LoVo (cell line): ENCODE measurements at places on chromosomes 3 and 15.

- no peak for DNase-seq
Measured at GRCh38 chr3:24323272-24323671, 171.4 kb downstream of the THRB start.

- DNase-seq = no peak
Measured at GRCh38 chr3:6448011-6448410, 412.9 kb upstream of the GRM7 start.

GRCh38 chr15:90957031-90957790, 2.5 kb downstream of the RCCD1 start:
- no peak for DNase-seq

DNA sequence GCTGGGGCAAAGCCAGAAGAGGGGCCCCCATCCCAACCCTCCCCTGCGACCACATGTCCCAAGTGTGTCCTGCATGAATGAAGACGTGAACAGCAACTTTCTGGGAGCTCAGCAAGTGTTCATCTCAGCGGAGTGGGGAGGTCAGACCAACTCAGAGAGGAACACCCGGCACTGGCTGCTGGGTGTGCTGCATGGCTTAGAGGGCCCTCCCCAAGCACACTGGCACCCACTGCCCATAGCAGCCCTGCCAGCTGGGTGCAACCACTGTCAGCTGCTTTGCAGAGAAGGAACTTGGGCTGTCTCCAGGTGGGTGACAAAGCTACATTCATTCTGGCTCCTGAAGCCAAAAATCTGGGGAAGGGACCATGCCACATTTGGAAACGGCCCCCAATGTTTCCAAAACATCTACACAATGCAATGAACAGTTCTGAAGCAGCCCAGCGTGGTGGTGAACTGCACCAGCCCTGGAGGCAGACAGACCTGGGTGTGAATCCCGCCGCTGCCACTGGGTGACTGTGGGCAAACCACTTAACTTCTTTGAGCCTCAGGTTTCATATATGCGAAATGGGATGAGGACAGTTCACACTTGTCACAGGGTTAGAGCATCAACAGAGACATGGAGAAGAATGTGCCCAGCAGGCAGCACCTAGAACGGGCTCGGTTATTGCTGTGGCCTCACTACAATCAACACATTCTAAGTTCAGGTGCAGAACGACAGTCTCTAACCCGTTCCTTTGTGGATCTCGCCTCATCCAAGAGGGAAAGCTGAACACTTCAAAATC, 145.4 kb downstream of the NUP210 start:
- DNase-seq = no peak

DNA sequence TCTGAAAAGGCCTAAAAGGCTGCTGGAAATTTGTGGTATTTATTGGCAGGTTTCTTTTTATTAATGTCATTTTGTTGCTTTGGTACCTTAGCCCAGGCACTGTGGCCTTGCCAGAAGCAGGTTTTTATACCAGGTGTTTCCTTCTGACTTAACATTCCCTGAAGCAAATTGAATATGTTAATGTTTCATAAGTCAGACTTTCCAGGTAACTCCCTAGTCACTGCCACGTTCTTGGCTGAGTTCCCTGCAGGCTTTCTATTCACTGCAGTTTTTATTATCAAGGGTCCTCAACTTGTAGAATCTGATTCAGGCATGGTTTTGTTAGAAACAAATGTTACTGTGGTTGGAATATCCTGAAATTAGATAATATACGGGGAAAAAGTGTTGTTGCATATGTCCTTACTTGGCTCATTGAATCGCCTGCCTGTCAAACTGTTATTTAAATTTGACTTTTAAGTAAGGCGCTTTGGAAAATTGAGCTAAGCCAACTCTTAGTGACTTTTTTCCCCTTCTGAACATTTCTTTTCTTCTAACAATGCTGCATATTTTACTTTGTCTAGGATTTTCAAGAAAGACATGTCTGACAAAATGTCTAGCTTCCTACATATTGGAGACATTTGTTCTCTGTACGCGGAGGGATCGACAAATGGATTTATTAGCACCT, 22.9 kb downstream of the ITPR1 start:
- no peak for DNase-seq

DNA sequence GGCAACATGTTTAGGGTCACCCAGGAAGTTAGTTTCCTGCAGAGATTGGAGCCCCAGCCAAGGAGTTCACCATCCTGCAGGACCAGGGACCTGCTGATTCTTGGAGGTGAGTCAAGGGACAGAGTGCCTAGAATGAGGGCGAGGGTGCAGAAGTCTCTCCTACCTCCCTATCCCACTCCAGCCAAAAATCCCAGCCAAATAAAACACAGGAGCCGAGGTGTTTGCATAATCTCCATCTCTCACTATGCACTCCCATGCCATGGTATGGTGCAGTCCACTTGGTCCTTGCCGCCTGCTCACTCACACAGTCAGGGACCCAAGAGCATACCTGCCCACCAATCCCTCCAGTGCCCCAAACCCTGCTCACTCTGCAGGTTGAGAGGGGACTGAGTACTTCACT, 294.2 kb downstream of the UACA start:
- no peak for DNase-seq

- DNase-seq = no peak
Measured at GRCh38 chr15:22949074-22949547, 31.1 kb downstream of the CYFIP1 start.

DNA sequence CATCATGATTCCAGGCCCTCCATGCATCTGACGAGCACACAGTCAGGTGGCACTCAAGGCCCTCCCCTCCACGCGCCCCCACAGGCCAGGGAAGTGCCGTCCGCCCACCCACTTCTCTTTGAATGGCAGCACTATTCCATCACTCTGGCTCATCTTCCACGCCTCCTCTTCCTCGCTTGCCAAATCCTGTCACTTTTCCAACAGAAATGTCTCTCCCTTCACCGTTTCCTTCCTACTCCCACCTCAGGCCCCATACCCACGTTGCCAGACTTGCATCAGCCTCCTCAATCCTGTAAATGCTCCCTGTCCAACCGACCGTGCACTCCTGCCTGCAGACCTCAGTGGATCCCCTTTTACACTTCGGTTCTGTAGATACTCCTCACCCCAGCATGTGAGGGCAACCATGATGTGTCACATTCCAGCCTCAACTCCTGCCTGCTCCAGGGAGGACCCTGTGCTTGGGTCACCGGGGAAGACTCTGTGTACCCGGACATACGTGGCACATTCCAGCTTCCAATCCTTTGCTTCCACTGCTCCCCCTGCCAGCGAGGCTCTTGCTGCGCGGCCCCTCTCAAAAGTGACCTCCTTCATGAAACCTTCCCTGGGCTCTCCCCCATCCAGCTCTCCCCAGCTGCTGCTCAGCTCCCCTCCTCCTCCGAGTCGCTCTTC, 29.6 kb downstream of the ADCY5 start:
- no peak for DNase-seq

DNA sequence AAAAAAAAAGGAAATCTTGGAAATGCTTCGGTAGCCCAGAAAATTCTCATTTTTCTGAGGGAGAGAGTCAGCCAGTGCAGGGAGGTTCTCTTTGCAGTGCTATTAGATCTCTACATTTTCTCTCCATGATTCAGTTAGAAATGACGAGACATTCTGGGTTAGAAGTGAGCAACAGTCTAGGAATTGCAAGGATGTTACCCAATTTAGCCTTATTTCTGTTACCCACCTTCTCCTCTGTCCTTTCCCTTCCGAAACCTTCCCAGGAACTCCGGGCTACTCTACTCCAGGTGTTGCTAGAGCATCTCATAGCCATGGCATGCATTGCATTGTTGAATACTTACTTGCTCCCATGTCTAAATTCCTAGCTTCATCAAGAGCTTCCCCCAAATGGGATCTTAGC, 106.8 kb downstream of the EDEM1 start:
- DNase-seq = no peak

GRCh38 chr3:173892547-173892946, 495.0 kb downstream of the NLGN1 start:
- no peak for DNase-seq

DNA sequence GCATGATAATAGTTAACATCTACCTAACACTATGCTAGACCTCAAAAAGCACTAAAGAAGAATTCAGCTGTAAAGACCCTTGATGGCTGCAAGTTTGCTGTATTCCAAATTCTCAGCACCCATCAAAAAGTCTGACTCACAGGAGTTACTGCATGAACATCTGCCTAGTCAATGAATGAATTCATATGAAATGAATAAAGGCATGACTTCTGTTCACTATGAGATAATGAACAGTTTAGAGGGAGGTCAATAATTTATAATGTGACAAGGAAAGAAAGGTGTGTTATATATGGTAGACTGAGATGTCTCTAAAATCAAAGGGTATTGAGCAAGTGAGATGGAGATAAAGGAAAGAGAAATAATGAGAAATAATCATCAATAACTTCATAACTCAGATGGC, 508.2 kb upstream of the TGFBR2 start:
- no peak for DNase-seq

DNA sequence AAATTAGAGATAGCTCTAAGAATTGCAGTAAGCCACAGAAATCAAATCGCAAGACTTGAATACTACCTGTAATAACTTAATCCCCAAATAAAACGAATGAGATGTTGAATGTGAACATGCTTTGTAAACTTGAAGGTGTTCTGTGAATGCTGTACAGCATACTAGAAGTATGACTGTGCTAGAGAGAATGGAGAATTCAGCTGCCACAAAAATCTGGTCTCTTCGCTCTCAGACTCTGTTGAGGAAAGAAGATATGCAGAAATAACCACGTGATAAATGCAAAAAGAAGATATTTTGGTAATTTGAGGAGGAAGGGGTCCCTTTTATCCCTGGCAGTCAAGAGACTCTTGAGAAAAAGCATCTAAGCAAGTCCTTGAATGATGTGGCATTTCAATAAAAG, 37.3 kb downstream of the ZBTB38 start:
- DNase-seq = no peak

DNA sequence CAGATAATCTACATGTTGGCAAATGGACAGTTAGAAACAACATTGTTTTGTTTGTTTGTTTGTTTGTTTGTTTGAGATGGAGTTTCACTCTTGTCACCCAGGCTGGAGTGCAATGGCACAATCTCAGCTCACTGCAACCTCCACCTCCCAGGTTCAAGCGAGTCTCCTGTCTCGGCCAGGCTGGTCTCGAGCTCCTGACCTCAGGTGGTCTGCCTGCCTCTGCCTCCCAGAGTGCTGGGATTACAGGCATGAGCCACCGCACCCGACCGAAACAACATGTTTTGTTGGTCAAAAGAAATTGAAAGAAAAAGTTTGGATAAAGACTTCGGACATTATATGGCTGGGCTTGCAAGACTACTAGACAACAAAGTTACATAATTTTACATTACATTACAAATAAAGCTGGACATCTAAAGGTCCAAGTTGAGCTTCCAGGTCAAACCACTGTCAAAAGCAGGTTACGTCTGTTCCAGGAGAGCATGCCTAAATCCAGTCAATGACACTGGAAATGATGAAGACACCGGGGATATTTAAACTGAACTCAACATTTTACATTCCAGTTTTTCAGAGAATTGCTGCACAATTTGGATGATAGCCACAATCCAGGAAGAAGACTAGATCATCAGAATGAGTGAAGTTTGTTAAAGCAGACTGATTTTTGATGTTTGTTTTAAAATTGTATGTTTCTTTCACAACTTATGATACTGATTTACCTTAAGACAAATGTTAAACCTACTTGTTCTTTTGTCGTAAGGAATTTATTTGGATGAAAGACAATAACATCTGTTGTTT, 18.6 kb downstream of the SERP1 start:
- no peak for DNase-seq

DNA sequence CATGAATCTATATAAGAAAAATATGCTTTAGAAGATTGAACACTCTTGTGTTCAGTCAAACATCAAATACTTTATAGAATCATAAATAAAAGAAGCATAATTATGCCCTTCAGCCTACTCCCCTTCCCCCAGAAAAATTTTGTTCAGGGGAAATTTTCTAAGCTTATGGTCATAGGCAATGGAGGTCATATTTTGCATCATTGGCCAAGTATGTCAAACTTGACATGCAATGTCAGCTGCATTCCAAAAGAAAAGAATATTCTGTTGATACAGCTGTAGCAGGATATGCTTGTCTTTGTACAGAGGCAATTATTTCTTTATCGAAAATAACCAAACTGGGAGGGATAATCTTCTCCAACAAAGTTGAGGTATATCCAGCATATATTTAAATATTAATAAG, 328.2 kb downstream of the ZIC1 start:
- no peak for DNase-seq

GRCh38 chr3:17942856-17943255, 200.4 kb upstream of the TBC1D5 start:
- DNase-seq = no peak

DNA sequence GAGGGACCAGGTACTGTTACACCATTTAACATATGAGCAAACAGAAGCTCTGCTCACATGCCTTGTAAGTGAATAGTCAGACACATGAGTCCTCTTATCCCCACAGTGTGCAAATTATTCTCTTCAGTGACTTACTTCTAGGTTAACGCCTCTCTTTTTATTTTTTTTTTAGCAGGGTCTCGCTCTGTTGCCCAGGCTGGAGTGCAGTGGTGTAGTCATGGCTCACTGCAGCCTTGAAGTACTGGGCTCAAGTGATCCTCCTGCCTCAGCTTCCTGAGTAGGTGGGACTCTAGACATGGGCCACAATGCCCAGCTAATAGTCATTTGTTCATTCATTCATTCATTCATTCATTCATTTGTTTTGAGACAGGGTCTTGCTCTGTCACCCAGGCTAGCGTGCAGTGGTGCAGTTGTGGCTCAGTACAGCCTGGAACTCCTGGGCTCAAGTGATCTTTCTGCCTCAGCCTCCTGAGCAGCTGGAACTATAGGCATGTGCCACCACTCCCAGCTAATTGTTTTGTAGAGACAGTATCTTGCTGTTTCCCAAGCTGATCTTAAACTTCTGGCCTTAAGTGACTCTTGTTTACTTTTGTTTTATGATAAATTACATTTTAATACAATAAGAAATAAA, 94.7 kb downstream of the LRRC28 start:
- no peak for DNase-seq

DNA sequence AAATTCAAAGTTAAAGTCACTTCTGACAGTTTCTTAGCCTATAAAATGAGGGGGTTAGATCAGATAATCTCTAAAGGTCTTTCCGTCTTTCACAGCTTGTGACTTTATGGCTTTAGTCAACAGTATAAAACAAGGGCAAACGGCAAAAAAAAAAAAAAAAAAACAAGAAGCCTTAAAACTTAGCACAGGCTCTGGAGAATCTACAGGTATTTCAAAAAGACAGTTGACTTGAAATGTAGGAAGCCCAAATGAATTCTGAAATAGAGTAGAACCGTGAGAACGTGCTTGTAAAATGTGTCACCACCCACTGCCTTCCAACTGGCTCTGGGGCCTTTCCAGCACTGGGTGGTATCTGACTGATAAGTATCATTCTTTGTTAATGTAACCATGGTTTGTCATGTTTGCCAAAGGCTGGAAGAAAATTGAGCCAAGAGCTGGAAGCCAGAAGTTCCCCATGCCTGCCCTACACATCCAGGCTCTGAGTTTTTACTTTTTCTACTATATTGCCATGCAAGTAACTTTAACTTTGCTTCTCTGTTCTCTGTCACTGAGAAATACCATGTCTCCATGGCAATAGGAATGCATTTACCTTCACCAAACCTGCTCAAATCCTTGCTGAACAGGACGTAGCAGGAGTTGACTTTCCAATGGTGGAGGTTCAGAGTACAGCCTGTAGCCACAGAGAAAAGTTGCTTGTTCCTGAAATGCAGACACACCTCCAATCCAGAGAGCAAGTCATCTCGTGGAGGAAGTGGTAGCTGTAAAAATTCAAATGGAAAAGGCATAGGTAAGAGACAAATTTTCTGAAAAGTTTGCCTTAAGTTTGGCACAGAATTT, 35.8 kb upstream of the THSD4 start:
- DNase-seq = peak; percentile 87
